ENCODE measurements at places on chromosomes 7 and 10.

- DNase-seq = no peak
Observed at GRCh38 chr7:132650498-132650897, 74.2 kb upstream of the PLXNA4 start.

GRCh38 chr7:75866489-75867389 is 12.1 kb upstream of the RHBDD2 start:
- peak; percentile 33 for DNase-seq

- DNase-seq = no peak
Observed at GRCh38 chr10:28160866-28161405, 141.9 kb downstream of the MPP7 start.

- DNase-seq = no peak
Observed at GRCh38 chr7:18607025-18607424, 111.5 kb downstream of the HDAC9 start.

GRCh38 chr10:42932735-42933447 is 144.0 kb upstream of the RET start:
- DNase-seq = peak; percentile 52

DNA sequence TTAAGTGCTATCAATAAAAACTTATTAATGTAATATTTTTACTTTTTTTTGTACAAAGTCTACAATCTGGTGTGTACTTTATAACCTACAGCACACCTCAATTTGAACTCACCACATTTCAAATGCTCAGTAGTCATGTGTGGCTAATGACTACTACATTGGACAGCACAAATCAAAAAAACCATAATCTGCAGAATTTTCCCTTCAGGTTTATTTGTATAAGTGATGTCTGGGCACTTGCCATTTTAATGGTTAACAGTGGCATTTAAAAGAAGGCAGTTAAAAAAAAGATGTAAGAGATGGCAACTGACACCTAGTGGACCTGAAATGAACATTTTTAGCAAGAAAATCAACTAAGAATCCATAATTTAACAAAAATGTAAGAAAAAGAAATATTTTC is 124.6 kb upstream of the NRBF2 start:
- DNase-seq = no peak

GRCh38 chr10:101780818-101781654 is 2.2 kb downstream of the NPM3 start:
- DNase-seq = peak; percentile 57
